ENCODE measurements at places on chromosomes 7 and 10.

GRCh38 chr7:96088579-96088978 lies 233.3 kb downstream of the SLC25A13 start:
- DNase-seq, result no peak

DNA sequence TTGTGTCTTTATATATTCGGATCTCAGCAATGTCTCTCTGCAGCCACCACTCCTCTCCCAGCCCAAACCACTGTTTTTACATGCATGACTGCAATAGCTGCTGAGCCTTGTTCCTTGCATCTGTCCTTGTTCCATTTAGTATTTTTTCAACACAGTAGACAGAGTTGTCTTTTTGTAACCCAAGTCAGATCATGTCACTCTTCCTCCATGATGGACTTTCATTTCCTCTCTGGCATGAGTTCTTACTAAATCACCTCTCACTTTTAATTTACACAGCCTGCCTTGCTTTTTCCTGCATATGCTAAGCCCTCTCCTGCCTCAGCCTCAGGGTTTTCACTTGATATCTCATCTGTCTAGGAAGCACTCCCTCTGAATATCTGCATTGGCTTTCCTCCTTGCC lies 353.2 kb downstream of the HGF start:
- no peak for DNase-seq

- DNase-seq, result no peak
Measured at GRCh38 chr10:93437086-93437945, 44.8 kb downstream of the MYOF start.

DNA sequence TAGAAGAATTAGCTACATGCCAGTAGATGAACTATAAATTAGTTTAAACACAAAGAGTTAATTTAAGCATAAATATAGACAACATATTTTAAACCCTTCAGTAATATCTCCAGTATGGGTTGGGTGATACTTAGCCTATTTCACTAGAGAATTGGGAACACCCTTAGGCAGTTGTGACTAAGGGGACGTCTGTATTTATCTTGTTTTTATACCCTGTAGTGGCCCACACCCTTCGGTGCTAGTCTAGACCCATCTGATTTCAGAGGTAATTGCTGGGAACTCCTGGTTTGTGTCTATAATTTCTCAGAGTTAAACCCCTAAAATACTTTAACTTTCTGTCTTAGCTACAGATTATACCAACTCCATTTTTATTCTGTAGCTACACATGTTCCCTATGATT lies 11.5 kb upstream of the STEAP4 start:
- no peak for DNase-seq

GRCh38 chr7:157320608-157320980 lies 16.2 kb upstream of the DNAJB6 start:
- no peak for DNase-seq

- no peak for DNase-seq
Measured at GRCh38 chr10:114544045-114544659, 113.9 kb downstream of the ABLIM1 start.

GRCh38 chr7:148515237-148515636 lies 75.3 kb upstream of the C7orf33 start:
- no peak for DNase-seq

DNA sequence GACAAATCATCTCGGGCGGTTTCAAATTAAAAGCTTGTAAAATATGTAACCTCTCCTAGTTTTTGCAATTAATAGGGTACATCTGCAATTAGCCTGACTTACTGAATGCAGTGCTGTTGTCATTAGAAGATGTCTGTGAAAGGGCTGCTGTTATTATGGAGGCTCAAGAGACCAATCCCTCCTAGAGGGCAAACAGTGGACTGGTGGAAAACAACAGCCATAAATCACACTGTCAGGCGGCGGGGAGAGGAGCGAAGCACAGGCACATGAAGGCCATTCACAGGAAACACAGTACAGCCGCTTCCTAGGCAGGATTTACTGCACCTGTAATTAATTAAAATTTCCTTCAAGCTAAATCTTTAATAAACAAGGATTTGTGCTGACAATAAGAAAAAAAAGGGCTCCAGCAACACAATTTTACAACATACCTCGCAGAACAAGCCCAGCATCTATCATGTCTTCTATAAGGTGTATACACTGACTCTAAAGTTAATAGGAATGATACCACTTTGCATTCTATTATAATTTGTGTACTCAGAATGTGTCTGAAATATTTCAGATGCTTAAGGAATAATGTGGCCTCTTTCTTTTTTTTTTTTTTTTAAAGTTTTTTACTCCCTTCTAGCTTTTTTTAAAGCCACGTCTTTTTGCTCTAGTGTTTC lies 50.7 kb downstream of the ERCC6 start:
- no peak for DNase-seq

DNA sequence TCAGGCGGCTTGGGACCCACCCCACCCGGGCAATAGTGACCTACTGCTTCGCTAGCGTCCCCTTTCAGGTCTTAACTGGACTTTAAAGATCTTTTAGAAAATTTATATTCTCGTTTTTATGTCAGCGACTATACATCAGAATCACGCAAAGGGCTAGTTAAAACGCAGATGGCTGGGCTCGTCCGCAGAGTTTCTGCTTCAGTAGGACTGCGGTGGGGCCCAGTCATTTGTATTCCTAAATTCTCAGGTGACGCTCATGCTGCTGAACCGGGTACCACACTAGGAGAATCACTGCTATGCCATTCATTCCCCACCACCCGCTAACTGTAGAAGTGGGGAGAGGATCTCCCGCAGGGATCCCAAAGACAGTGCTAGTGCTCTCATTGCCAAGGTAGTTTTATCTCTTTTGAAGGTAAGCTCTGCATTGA lies 12.0 kb upstream of the SP8 start:
- no peak for DNase-seq

GRCh38 chr10:96168546-96168945 lies 38.4 kb downstream of the ZNF518A start:
- no peak for DNase-seq

GRCh38 chr7:114865564-114865963 lies 56.3 kb upstream of the MDFIC start:
- no peak for DNase-seq

GRCh38 chr10:71667387-71667752 lies 52.2 kb downstream of the C10orf105 start:
- DNase-seq, result no peak

- DNase-seq, result no peak
Measured at GRCh38 chr10:53487019-53487983, 714.7 kb upstream of the MBL2 start.

DNA sequence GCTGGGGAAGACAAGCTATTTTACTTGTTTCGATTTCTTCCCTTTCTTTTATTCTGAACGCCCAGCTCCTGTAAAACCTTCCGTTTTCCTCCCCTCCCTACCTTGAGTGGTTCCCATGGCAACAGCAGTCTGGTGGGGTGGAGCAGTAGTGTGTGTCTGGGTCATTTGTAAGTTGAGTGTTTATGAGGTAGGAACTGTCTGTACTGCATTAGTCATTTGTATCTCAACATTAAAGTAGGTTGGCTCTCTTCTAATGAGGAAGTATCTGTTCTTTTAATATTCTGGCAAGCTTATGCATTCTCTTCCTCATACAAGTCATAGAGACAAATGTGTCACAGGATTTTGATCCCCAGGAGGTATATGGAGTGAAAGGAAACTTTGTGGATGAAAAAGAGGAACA lies 85.3 kb upstream of the CCDC6 start:
- no peak for DNase-seq

DNA sequence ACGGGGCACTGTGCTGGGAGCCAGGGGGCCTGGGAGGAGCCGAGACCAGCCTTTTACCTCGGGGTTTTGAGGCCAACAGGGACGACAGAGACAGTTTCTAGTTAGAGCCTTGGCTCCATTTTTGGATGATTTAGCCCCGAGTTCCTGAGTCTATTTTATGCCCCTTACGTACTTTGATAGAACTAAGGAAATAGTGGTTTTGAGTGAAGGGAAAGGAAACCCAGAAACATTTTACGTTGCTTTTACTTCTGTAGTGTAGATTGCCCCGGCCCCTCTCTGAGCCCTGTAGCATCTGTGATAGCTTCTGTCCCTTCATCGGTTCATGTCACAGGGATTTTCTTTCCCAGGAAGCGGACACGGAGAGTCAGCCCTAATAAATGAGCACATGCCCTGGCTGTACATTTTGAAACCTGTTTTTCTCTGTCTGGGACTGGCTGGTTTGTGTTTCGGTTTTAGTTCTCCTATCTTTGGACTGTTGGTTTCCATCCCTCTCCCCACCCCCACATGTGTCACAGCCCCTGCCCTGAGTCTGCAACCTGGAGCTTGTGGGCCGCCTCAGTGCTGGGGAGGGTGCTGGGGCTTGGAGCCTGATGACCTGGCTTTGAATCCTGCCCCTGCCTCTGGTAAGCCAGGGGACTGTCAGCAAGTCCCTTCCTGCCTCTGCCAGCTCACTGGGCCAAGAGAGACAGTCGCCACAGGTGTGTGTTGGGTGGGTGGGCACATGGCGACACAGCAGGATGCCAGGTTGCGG lies 6.9 kb upstream of the ORAI2 start:
- no peak for DNase-seq

- DNase-seq, result no peak
Measured at GRCh38 chr7:68203251-68203650, 1206.6 kb downstream of the TYW1 start.

DNA sequence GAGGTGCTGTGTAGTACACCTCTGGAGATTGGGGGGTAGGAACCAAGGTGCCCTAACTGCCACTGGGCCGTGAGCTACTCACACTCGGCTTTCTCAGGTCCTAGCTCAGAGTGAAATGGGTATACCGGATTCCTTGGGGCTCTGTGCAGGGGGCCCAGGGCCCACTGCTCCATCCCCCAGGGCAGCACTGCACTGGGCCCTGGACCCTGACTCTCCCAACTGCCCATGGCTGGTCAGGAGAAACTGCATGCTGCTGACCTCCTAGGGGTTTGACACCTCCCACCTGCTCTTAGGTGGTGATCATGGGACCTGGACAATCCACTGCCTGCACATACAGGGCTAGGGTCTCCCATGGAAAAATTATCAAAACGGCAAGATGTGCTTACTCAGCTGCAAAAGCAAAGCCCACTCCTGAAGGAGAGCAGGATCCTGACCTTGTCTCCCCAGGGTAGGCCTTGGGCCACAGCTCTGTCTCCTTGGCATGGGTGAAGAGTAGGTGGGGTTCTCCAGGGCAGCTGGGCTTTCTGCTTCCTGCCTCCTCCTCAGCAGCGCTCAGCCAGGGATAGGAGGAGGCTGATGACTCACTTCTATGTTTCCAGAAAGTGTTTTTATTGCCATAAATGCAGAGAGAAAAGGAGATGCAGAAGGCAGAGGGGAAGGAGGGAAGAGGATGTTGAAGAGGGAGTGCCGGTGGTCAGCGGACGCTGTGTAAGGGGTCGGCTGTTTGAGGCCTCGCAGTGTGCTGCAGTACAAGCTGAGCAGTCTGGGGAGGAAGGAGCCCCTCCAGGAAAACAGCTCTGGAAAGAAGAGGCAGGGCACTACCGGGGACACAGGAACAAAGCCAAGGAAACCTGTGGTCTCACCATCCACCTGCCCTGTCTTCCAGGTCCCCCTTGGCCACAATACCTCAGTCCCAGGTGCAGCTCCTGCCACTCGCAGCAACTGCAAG lies 107.8 kb downstream of the ARHGAP22 start:
- DNase-seq, result no peak

- DNase-seq, result no peak
Measured at GRCh38 chr7:134449680-134450079, 9.2 kb downstream of the AKR1B1 start.

DNA sequence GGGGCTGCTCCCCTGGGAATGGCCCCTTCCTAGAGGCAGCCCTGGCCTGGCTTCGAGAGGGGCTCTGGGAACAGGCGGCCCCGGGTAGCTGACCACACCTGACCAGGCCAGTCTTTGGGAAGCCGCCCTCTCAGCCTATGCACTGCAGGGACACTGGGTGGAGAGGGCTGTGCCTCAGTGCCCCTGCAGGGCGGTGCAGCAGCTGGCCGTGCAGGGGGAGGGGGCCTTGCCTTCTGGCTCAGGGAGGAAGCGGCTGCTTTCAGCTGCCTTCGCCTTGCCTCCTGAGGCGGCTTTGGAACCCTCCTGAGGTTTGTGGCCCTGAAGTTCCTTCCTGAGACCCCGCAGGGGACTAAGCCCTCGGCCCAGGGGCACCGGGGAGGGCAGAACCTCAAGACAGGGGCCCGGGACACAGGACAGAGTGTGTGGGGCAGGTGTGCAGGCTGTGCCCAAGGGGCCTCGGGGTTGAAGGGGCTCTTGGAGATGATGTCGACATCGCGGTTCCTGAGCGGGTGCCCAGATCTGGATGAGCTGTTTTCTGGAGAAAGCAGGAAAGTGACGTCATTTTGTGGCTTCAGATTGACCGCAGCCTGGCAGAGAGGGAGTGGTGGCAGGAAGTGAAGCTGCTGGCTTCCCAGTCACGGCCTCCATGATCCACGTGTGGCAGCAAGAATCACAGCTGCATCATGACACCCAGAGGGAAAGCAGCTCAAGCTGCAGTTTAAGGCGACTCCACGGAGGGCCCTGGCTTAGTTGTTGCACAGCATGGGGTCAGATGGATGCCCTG lies 17.7 kb downstream of the ADAM8 start:
- DNase-seq, result no peak

DNA sequence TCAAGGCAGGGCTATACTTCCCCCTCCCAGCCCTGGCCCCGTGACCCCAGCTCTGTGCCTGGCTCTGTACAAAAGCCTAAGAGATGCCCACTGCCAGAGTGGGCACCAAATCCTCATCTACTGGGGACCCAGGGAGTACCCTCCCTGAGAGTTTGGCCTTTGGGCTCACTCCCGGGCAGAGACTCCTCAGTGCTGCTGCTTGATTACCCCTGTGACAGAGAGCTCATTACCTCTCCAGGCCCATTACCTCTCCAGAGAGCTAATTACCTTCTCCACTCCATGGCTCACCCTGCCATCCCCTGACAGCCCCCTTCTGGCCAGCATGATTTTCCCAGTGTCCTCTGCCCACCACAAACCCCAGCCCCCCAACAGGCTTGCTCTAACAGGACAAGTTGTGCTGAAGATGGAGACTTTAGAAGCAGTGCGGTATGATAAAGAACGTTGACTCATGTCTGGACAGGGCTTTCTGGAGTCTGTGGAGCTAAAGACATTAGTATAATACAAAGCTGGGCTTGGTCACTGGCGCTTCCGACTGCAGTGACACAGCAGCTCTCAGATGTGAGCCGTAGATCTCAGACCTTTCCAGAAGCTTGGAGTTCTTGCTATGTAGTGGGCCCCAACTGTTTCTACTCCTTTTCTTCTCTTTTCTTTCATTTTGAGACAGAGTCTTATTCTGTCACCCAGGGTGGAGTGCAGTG lies 111.3 kb upstream of the KCTD7 start:
- DNase-seq, result no peak

DNA sequence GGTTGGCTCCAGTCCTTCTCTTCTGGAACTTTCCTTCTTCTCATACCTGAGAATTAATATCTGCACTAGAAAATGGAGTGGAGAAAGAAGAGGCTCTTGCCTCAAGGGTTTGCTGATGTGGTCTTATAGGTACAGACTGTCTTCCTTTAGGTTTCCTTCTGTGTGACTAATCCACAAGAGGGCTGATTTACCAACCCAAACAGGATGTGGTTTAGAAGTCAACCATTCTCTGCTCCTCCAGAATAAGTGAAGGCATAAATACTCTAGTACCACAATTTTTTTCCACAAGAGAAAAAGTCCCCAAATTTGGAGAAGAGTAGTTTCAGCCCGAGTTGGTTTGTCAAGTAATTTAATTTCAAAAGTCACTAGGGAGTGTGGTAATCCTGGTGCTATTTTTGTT lies 85.8 kb downstream of the NRP1 start:
- DNase-seq, result no peak

Measured in anterior cingulate cortex (tissue), 58 donors.